ENCODE measurements at places on chromosomes 2 and 18.
A peak's percentile ranks its signal among the peaks of the same experiment; 100 is the strongest.

DNA sequence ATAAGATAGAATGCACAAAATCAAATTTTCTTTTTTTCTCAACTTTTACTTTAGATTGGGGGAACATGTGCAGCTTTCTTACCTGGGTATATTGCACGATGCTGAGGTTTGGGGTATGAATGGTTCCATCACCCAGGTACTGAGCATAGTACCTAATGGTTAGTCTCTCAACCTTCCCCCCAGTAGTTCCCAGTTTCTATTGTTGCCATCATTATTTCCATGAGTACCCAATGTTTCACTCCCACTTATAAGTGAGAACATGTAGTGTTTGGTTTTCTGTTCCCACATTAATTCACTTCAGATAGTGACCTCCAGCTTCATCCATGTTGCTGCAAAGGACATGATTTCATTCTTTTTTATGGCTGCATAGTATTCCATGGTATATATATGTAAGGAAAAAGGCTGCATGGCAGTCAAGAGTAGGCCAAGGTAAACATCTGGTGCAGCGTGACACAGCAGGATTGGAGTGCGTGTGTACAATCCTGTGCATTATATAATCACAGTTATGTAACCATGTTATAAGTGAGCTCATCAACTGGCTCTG, 10.5 kb upstream of the C2orf42 start:
- DNase-seq, result no peak

- no peak for DNase-seq
These were observed 65.6 kb downstream of the RPIA start for GRCh38 chr2:88757025-88757424.

GRCh38 chr2:53848062-53848461, 11.7 kb downstream of the GPR75 start:
- no peak for DNase-seq

GRCh38 chr18:14949800-14950664, 202.1 kb downstream of the ANKRD30B start:
- no peak for DNase-seq

GRCh38 chr2:196170213-196170605, 1.2 kb downstream of the STK17B start:
- peak; percentile 44 for DNase-seq

GRCh38 chr18:48673853-48674721, 135.3 kb downstream of the CTIF start:
- no peak for DNase-seq

DNA sequence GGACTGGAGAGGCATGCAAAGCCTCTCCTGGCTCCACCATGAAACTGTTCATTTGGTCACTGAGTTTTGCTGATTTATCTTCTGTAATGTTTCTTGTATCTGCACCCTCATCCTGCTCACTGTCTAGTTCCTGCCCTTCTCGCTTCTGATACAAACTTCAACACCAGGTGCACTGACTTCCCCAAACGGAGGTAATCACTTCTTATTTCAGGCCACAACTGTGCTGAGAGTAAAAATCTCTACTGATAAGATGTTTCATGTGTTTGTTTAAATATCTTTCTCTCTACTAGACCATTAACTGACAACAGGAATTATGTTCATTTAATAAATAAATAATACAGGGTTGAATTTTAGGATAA, 10.9 kb upstream of the NT5C1B start:
- no peak for DNase-seq

- no peak for DNase-seq
These were observed 3.9 kb upstream of the IL1R2 start for GRCh38 chr2:101987832-101988231.

GRCh38 chr2:114089636-114090319, 199.9 kb downstream of the ACTR3 start:
- DNase-seq, result no peak

DNA sequence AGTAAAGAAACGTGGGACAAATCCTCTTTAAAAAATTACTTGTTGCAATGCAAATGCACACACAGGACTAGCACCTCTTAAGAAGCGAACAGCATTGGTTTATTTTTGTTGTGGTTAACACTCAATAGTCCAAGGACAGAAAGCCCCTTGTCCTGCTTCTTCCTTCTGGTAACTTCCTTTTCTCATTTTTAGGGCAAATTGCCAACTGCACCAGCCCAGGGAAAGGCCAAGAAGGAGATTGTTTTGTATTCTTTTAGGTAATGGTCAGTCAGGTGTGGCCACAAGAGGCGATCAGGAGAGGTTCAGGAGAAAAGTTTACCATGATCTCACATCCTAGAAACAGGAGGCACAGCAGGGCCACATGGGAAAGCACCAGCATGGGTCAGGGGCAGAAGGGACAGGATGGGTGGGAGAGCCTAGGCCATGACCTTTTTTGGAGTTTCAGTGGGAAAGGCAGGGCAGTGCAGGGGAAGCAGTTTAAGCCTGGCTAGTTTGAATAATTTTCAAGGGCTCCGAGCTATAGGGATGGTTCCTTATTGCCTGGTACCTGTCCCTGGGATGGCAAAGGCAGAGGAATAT, 73.0 kb downstream of the CHRNA1 start:
- no peak for DNase-seq

- DNase-seq, result no peak
These were observed 832.0 kb upstream of the ZEB2 start for GRCh38 chr2:145351864-145352425.

DNA sequence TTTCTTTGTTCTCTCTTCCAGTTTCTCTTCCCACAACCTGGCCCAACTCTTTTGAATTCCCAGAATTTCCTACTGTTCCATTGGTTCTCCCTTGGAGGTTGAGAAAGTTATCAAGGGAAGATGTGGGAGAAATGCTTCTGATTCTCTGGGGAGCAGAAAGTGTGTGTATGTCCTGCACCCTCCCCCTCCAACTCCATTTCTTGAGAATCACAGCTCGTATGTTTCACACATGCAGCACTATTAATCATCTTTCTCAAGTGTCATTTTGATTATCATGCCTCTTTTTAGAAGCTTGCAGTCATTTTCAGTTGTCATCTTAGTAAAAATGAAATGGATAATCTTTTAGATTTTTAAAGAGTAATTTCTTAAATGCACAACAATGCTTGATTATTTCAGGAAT, 296.8 kb upstream of the SLC39A10 start:
- no peak for DNase-seq

DNA sequence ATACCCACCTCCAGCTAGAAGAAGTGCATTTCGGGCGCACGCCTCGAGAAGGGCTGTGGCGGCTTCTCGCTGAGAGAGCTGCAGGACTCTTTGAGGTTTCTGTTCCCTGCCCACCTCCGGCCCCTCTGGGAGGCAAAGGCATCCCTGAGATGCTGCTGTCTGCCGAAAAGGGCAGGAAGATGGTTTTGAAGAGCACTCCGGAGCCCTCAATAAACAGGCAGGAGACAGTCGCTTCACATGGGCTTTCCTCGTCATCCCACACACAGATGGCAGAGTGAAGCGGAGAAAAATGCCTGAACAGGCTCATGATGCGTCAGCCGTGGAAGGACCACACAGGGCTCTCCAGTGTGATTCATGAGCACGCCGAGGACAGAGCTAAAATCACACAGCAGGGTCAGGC, 25.4 kb upstream of the GLI2 start:
- peak; percentile 90 for DNase-seq

DNA sequence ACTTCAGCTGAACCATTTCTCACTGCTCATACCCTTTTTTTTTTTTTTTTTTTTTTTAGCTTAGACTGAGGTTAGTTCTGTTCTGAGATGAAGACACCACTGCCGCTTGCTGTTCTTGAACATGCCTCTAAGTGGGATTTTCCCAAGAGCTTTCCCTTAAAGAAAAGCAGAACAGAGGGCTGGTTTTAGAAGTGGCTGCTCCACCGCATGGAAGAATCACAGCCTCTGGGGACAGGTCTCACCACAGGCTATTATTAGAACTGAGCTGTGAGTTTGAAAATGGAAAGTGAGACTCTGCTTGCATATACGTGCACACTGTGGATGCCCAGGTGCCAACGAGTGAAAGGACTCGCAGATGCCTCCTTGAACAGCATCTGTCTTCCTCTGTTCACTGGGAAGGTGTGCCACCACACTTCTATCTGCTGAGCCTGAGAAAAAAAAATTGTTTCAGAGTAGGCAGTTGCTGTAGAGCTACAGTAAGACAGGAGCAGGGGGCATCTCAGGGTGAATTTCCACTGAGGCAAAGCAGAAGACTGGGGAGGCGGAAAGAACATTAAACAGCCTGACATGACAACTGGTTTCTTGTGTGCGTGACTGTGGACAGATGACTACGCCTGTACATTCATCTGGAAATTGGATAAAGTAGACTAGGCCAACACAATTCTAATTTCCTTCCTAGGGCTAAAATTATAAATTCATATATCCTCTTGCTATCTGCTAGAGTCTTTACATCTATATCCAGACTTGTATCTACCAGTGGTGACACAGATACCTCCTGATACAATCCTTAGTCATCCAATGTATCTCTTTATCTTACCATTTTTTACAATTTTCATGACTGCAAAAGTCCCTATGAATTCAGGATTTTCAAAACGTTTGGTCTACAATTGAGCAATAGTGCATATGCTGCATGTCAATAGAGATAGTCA, 1045.7 kb upstream of the CELF4 start:
- DNase-seq, result no peak

DNA sequence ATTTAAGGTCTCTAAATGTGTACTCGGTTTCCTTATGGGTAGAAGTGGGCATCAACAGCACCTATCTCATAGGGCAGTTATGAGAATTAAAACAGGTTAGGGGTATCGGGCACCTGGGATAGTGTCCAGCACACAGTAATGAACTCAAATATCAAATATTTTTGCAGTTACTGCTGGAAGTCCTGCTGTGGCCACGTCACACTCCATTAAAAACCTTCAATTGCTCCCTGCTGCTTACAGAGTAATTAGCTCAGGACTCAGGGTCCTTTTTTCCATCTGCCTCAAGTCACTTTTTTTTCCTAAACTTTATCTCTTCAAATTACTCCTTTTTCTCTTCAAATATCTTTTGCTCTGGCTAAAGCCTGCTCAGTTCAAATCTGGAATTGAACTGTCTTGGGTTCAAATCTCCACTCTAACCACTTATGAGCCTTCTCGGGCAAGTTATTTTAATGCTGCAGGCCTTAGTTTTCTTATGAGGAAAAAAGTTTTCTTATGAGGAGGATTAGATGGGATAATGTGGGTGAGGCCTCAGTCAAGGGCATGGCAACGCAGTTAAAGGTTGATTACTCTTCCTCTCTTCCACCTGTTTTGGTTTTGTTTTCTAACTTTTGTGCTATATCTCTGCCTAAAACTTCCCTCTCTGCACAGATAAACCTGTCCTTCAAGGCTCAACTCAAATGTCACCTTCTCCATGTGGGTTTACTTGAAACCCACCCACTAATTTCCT, 36.6 kb downstream of the SPRED2 start:
- DNase-seq, result no peak

DNA sequence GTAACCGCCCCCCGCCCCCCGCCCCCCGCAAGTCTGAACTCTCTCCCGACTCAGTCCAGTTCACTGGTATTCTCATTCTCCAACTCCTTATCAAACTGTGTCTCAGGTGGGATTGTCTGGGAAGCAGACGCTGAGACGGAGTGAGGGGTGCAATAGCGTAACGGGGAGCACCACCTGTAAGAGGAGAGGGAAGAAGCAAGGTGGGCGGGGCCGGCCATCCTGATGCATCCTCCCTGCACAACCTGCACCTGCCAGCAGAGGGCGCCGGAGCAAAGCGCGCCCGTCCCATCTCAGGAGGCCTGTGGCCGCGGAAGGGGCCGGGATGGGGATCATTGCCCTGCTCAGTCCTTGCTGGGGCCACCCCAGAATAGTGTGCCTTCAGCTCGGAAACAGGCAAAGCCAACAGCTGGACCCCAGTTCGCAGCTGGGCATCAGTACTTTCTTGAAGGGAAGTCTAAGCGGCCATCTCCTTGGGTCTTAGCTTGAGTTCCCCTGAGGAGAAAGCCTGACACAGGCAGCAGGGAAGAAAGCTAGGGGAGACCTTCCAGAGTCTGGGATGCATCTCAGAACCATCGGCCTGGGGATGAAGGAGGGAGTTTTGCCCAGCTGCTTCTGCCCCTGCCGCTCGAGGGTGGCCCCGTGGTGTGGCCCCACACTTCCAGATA, 208.0 kb downstream of the TFCP2L1 start:
- DNase-seq, result peak; percentile 53

DNA sequence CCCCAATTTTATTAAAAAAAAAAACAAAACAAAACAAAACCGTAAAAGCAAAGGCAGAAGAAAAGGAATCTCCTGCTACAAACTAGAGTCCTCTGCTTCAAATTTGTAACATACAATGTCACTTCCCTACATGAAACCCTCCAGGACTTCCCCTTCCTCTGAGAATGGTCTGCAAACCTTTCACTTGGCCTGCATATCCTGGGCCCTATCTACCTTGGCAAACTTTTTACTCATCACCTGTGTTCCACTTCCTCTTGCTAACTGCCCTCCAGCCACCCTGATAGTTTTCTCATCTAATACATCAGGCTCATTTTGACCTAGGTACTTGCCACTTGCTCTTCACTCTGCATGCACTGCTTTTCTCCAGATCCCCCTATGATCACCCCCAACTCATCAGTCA, 255.5 kb downstream of the ETAA1 start:
- no peak for DNase-seq
